ENCODE measurements at places on chromosomes 16 and 17.

- DNase-seq, result no peak
These were observed 23.2 kb downstream of the LSM12 start for GRCh38 chr17:44043272-44043696.

DNA sequence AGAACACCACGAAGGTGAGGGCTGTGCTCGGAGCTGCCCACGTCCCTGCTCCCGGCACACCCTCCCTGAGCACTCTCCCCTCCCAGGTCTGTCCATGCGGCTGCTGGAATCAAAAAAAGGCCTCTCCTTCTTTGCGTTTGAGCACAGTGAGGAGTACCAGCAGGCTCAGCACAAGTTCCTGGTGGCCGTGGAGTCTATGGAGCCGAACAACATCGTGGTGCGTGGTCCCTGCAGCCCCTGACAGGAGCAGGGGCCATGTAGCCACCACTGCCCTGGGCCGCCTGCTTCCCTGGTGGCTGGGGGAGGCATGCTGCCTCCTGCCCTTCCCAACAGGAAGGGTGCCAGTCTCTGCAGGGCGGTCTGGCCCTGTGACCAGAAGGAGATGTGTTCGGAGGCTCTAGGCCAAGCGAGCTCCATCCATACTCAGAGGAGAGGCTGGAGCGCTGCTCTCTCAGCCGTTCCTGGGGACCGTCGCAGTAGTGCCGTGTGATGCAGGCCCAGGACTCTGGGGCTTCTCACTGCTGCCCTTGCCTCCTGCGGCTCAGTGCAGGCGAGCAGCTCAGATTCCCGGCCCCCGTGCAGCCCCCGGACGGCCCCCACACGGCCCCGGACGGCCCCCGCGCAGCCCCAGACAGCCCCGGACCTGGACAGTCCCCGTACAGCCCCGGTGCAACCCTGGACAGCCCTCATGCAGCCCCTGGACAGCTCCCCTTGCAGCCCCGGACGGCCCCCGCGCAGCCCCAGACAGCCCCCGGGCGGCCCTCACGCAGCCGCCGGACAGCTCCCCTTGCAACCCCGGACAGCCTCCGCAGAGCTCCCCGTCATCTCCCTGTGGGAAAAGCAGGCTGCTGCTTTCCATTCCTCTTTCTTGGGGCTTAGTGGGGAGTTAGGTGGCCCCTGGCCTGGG lies 20.5 kb downstream of the TCF25 start:
- no peak for DNase-seq

- DNase-seq, result no peak
These were observed 14.1 kb downstream of the MAPT start for GRCh38 chr17:45908460-45908859.

GRCh38 chr16:9007177-9007794 lies 43.6 kb upstream of the USP7 start:
- DNase-seq, result peak; percentile 22

DNA sequence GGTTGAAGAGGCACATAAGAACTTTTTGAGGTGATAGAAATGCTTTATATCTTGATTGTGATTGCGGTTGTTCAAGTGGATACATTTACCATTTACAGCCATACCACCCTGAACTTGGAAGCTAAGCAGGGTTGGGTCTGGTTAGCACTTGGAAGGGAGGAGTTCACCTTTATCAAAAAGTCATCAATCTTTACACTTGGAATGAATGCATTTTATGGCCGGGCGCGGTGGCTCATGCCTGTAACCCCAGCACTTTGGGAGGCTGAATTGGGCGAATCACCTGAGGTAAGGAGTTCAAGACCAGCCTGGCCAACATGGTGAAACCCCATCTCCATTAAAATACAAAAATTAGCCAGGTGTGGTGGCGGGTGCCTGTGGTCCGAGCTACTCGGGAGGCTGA lies 9.5 kb upstream of the GJD3 start:
- no peak for DNase-seq

GRCh38 chr16:84041881-84042280 lies 714 bp downstream of the SLC38A8 start:
- DNase-seq, result no peak

GRCh38 chr16:75029854-75030253 lies 31.0 kb downstream of the ZNRF1 start:
- DNase-seq, result no peak

- no peak for DNase-seq
These were observed 78.7 kb upstream of the GPRC5B start for GRCh38 chr16:19963301-19963700.

- DNase-seq, result no peak
These were observed 1340.3 kb upstream of the GOT2 start for GRCh38 chr16:60074378-60074777.

DNA sequence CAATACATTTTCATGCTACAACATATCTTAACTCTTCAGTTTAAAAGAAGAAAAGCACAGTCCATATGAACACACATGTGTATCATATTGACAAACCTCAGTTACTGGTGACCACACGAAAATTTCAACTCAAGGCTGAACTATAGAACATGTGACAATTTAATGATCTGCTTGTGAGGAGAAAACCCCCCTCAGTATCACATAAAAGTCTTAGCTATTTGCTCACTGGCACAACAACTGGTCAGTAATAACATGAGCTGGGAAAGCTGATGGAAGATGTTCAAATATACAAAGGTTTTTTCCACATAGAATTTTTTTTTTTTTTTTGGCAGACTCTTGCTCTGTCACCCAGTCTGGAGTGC lies 19.5 kb downstream of the ZNF652 start:
- no peak for DNase-seq

- DNase-seq, result no peak
These were observed 9.4 kb downstream of the MFSD6L start for GRCh38 chr17:8789743-8790142.

GRCh38 chr17:27244491-27245223 lies 49.3 kb upstream of the WSB1 start:
- peak; percentile 92 for DNase-seq

DNA sequence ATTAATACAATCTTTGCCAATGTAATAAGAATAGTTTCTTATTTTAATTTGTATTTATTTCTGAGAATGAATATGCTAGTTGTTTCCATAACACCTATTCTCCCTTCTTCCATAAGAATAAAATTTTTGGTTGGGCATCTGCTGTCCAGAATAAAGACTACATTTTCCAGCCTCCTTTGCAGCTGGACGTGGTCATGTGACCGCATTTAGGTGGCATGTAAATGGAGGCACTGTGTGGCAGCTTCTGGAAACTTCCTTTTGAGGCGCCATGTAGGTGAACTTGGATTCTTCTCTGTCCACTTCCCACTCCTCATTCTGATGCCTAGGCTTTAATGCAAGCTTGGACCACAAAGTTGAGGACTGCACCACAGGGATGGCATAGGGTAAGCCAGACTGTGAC lies 215.4 kb upstream of the AXIN2 start:
- DNase-seq, result no peak

DNA sequence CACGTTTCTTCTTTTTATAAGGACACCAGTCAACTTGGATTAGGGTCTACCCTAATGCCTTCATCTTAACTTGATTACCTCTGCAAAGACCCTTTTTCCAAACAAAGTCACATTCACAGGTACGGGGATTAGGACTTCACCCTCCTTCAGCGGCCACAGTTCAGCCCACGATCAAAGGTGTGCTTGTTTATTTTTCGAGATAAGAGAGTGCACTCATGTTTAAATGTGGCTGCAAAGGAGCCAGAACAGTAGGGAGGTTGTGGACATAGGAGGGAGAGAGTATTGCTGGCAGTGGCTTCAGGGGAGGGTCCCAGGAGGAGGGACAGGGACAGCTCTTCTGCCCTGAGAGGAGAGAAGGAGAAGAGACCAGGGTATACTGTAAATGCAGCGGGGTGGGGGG lies 46.7 kb downstream of the MGAT5B start:
- DNase-seq, result no peak

- no peak for DNase-seq
These were observed 202.6 kb upstream of the MYOCD start for GRCh38 chr17:12463102-12463501.

GRCh38 chr16:15450624-15451023 lies 16.2 kb downstream of the BMERB1 start:
- DNase-seq, result no peak

DNA sequence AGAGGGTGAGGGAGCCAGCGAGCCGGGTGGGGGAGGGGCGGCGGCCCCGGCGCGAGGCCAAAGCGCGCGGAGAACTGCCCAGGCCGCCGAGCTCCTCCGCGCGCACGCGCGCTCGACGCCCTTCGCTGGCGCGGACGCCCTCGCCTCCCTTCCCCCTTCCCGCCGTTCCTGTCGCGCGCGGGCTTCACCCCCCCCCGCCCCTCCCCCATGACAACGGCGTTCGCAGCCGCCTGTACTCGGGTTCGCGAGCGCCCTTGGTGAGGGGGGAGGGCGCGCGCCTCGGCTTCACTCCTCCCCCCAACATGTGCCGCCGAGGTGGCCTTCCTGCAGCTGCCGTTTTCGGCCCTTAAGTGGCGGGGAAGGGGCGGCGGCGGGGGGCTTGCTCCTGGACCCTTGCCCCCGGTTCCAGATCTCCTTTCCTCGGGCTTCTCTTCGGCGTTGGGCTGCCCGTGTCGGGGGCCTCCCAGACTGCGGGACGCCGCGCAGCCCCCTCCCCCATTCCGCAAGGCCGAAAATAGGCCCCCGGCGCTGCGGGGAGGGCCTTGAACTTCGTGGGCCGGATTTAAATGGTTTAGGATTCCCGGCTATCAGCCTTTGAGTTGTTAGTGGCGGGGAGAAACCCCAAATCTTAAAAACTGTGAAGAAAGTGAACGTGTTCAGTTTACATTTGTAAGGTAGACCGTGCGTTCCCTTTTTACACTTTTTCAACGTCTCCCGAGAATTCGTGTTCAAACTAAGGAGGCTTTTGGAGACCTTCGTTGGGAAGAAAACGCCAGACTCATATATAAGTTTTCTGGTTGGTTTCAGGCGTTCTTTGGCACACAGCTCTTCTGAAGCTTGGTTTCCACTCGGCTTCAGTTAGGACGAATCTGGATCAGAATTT lies 653 bp downstream of the SRRM2 start:
- DNase-seq, result peak; percentile 89

DNA sequence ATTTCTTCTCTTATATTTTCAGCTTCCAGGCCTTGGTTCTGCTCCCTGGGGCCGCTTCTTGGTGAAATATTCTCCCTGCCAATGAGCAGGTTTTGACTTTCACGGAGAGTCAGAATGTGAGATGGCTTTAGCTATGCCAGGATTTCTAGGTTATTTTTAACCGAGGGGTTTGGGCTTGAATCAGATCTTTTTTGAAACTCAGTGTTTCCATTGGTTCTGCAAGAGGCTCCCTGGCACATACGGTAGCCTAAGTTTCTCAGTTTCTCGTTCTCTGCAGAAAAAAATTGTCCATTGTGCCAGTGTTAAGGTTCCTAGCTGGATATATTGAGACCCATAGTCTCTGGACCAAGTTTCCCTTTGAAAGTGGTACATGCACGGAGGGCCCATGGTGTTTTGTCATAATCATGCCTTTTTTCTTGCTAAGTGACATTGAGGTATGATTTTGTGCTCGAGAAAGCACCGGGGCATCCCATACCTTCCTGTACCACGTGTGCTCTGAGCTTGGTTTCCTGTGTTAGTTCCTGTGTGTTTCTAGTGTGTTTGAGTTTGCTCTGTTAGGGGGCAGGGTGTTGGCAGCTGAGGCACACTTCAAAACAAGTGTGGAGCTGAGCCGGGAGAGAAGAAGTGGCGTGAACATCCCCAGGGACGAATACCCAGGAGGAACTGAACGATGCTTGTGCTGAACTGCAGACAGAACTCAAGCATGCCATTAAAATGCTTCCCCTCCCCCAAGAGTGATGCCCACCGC lies 127.2 kb downstream of the HS3ST3B1 start:
- DNase-seq, result no peak

GRCh38 chr16:84628226-84628731 lies 10.4 kb upstream of the COTL1 start:
- no peak for DNase-seq

GRCh38 chr17:81166033-81166492 lies at the start of gene AATK:
TSS of gene AATK (minus strand) at chr17:81166221. CDS start at chr17:81165992, 229 bp downstream.
- DNase-seq, result no peak

DNA sequence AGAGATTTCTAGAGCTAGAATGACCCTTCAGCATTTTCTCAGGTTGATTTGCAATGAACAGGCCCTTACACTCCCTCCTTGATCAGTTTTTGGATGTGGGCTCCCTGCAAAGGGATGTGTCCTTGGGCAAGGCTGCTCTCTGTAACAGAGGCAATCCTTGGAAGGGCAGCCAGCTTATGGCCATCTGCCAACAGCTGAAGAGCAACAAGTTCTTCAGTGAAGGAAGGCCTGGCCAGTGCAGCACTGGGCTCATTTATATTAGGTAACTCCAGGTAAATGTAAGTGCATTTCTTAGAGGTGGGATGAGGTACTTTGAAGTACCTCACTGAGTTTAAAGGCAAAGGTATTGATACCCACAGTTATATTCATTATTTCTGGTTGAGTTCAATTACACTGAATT lies 114.3 kb upstream of the KCNJ16 start:
- no peak for DNase-seq

DNA sequence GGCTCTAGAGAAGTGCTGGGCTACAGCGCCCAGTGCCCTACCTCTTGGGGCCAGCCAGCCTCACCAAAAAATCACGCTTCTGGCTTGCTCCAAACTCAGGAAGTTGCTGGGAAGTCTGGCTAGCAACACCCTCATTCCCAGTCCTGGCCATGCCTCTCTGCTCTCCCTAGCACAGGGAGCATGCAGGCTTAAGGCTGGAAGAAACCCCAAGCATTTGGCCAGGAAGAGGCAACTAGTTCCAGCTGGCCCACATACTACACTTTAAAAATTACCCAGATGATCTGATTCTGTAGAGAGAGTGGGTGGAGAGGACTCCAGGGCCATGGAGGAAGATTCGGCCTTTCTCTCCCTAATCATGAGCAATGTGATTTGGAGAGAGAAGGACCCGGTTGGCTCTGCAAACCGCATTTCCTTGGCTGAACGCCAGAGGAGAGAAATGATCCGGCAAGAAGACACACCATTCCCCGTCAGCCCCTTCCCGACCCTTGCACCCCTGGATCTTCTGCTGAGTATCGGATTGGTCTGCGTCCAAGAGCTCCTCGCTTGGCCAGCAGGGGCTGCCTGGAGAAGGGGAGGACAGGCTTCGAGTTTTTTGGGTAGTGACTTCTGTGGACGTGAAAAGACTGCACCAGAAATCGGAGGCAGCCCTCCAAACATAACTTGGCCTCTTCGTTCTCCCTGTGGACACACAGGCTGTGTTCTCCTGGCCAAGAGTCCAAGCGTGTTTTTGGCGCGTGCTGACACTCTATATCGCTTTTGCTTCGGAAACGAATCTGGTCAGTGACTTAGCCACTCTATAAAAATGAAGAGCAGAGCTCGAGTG lies 406.3 kb downstream of the WWOX start:
- DNase-seq, result no peak

- peak; percentile 17 for DNase-seq
These were observed 18.3 kb upstream of the EFCAB13 start for GRCh38 chr17:47305302-47305923.

DNA sequence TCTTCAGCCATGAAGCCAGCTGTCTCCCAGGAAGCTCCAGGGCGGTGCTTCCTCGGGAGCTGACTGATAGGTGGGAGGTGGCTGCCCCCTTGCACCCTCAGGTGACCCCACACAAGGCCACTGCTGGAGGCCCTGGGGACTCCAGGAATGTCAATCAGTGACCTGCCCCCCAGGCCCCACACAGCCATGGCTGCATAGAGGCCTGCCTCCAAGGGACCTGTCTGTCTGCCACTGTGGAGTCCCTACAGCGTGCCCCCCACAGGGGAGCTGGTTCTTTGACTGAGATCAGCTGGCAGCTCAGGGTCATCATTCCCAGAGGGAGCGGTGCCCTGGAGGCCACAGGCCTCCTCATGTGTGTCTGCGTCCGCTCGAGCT lies 14.1 kb downstream of the STH start:
- no peak for DNase-seq

Measured in A673 (cell line).